ENCODE measurements at places on chromosomes 3 and 15.

DNA sequence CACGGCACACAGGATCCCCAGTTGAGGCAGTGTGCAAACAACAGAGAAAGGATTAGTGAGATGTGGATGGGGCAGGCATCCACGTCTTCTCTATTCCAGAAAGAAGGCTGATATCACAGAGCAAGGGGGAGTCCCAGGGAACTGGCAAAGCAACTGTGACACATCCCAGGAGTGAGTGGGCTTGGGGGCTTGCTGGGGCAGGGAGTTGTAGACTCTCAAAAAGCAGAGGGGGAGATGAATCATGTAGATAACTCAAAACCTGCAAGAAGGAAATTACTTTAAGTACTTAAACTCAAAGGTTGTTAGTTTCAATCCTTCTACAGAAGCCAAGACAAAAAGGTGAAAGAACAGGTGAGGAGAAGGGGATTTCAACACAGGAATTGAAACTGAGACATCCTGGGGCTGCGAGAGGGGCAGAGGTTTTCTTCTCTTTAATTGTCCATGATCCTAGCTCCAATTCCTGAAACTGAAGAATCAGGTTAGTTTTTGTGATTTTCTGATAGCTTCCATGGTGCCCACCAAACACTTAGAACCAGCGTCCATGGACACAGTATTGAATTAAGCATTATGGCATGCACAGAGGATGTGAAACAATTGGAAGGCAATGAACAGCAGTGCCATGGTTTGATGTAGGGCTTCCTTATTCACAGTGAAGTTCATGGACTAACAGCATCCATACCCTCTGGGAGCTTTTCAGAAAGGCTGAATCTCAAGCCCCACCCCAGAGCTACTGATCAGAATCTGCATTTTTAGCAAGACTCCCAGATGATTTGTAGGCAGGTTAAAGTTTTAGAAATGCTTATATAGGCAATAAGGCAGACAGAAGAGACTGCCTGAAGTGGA is 52.0 kb downstream of the CCR3 start:
- no peak for DNase-seq

GRCh38 chr3:57803647-57804081 is 47.6 kb downstream of the SLMAP start:
- no peak for DNase-seq

GRCh38 chr3:162366166-162366766 is 869.7 kb downstream of the OTOL1 start:
- no peak for DNase-seq

DNA sequence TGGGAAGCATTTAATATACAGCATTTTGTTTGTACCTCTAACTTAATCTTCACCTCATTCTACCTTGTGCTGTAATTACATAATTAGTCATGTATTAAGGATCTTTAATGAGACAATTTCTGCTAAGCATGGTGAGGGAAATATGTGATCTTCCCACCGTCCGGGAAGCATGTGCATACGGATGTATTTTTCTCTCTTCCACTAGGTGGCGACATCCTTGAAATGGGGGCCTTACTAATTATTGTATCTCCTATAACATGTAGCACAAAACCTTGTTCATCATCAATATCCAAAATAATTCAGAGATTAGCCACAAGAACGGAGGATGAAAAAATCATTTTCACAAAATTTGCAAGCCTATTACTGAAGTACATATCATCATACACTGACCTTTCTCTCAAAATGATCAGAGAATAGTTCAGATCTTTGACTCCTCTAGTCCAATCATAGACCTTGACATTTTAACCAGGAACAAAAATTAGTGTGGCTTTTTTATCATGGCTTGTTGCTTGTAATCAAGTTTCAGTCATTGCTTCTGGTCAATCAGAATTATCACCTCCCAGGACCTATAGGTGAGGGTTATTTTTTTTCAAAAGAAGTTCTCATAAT is 148.9 kb upstream of the GBE1 start:
- DNase-seq = no peak

- DNase-seq = no peak
These were observed 178.0 kb downstream of the TPRG1 start for GRCh38 chr3:189349772-189350171.

- DNase-seq = no peak
These were observed 4.7 kb downstream of the TCF12 start for GRCh38 chr15:56923174-56923591.

- DNase-seq = no peak
These were observed 26.4 kb upstream of the DOCK3 start for GRCh38 chr3:50648313-50648712.

GRCh38 chr3:79167651-79168416 is 600.0 kb downstream of the ROBO1 start:
- DNase-seq = no peak

DNA sequence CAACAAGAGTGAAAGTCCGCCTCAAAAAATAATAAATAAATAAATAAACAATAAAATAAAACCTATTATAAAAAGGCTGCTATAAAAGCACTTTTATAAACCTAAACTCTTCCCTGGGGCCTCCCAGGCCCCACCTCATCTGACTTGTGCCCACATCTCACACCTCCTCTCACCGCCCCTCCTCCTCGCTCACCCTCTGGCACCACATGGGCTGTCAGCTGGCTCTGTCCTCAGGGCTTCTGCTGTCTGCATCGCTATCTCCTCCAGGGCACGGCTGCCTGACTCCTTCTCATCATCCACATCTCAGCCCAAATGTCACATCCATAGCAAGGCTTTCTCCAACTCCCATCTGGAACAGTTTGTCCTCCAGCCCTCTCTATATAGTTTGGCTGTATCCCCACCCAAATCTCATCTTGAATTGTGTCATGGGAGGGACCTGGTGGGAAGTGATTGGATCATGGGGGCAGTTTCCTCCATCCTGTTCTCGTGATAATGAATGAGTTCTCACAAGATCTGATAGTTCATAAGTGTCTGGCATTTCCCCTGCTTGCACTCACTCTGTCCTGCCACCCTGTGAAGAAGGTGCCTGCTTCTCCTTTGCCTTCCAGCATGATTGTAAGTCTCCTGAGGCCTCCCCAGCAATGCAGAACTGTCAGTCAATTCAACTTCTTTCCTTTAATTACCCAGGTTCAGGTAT is 8.8 kb upstream of the SH3BP5 start:
- no peak for DNase-seq

DNA sequence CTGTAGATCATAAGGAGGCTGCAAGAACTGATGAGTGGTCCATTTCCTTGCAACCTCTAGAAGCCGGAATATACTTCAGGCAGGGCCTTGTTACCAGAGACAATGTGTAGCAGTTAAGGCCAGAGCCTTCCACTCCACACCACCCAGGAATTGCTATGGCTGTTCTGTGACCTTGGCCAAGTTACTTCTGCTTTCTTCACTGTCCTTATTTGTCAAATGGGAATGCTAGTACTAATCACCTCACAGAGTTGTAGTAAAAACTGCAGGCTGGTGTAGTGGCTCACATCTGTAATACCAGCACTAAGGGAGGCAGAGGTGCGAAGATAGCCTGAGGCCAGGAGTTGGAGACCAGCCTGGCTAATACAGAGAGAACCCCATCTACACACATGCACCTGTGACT is 28.7 kb upstream of the RPN1 start:
- no peak for DNase-seq

- no peak for DNase-seq
These were observed 238.0 kb upstream of the LRIG1 start for GRCh38 chr3:66738625-66739365.

GRCh38 chr15:100918690-100919480 is at the start of gene LRRK1:
Gene LRRK1, plus strand, starts transcription at chr15:100919357. Its CDS starts 5,276 bp downstream, at chr15:100924633.
- no peak for DNase-seq

DNA sequence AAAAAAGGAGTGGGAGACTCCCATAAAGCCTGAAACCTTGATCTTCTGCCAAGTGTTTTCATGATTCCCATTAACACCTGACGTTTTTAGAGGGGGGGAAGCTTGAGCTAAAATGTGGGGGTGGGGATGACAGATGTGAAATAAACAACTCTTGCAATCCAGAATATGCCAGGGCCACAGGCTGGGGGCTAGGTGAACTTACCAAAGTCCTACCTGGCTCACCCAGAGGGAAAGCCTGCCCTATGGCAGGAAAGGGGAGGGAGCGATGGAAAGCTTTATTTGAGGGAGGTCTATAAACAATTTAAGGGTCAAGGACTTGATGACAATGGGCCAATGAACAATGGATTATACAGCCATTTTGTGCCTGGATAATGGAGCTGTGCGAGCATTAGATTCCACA is 108.3 kb downstream of the LRIG1 start:
- no peak for DNase-seq

DNA sequence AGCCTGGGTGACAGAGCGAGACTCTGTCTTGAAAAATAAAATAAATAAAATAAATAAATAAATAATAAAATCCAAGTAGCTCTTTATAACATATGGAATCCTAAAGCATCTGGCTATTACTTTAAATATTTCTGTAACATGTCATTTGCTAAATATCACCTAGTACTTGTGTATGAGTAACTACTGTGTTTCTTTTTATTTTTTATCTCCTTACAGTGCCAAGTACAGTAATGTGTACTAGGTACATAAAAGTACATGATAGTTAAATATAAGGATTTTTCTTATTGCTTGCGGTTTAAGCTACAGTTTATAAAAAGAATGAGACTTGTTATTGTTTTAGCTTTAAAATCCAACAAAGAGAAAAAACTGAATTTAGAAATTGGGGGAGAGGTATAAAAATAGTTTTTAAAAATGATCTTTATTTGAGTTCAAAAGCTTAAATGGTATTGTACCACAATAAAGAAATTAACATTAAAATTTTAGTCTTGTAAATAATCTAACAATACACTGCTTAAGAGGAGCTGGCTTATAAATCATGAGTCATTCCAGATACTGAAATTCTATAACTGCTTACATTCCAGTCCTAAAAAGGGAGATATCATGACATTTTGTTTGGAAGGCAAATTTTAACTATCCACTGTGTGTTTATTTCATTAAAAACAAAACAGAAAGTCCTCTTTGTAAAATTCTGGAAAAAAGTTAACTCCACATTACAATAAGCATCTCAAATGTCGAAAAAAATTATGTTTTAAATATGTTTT is 73.1 kb downstream of the FGF7 start:
- DNase-seq = no peak

DNA sequence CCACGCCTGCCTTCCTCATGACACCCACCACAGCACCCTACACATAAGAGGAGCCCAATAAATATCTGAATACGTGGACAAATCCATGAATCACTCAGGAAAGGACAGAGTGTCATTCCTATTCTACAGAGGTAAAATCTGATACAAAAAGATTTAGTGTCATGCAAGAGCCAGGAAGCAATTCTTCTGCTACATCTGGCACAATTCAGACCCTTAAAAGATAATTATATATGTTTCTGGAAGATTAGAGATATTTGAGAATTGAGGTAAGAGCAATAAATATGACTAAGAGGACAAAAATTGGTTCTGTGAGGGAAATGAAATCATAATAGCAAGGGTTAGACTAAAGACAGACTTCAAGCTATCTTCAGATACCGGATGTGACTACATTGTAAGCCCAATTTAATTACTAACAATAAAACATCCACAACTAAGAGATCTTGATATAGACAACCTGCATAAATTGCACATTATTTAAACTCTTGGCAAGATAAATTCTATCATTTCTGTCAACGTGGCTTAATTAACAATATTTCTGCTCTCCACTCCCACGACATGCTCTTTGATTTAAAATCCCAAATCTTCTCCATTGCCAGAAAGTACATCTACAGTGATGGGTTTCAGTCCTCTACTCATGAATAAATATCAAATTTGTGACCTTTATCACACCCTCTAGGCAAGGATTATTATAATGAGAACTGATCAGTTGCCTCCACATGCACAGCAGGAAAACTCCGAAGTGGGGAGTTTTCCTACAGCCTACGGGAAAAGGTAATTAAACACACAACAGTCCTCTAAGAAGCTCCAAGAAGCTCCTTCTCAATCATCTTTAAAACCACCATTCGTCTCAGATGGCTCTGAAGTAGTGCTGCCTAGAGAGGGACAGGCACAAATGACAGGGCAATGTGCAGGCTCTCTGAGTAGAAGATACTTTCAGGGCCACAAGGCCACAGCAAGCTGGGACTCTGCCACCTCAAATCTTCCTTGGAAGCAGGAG is 32.6 kb downstream of the MB21D2 start:
- no peak for DNase-seq

DNA sequence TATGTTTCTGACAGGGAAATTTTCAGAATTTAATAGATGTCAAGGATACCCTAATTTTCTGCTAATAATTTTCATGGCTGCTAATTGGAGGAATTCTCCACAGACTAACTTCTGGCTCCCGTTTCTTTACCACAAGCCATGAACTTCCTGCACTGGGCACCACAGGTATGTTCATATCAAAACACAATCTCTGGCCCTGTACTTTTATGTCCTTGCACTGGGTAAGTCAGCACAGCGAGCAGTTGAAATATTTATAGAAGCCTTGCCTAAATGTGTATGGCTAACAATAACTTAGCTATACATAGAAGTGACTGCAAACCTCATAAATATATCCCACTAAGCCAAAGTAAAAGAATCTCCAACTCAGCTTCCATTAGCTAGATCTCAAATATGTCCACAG is 246.9 kb downstream of the ZIC1 start:
- DNase-seq = no peak

DNA sequence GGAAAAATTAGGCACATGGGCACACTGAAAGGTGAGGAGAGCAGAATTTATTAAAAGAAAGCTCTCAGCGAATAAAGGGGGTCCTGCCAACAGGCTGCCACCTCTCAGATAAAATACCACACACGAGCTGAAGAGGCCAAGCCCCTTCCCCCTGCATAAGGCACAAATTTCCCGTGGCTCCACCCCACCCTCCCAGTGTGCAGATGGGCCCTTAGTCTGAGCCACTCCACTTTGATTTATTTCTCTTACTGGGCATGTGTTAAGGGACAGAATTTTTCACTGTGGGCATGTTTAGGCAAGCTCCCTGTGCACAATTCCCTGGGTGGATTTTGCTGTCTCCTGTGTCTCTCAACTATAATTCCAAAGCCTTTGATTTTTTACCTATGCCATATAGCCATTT is 409.8 kb downstream of the TBL1XR1 start:
- DNase-seq = no peak

DNA sequence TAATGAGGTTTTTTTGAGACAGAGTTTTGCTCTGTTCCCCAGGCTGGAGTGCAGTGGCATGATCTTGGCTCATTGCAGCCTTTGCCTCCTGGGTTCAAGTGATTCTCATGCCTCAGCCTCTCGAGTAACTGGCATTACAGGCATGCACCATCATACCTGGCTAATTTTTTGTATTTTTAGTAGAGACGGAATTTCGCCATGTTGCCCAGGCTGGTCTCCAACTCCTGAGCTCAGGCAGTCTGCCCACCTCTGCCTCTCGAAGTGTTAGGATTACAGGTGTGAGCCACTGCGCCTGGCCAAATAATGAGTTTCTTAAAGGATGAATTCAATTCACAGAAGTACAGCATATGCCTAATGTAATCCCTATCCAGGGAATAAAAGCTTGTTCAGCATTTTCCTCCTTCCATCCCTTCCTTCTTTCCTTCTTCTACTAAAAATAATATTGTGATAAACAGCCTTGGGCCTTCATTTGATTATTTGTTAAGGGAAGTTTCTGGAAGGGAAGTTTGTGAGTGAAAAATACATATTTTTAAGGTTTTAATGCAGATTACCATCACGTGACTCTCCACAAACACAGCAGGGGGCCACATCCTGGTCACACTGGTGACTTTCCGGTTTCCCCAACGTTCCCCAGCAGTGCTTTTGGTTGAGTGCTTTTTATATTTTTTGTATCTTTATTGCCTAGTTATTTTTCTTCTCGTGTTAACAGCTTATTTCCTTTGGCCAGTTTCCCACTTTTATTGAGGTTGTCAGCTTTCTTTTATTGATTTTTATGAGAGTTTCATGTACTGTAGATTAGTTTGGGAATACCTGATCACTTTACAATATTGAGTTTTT is 116.8 kb downstream of the USP13 start:
- DNase-seq = no peak

Measured in activated T-cell treated with anti-CD3 and anti-CD28 coated beads for 1 hour (primary cell).